ENCODE measurements at places on chromosomes 1 and 21.

GRCh38 chr1:100184536-100184935 is 6.5 kb upstream of the LRRC39 start:
- DNase-seq, result no peak

- DNase-seq, result no peak
Observed at GRCh38 chr1:225710804-225711203, 57.9 kb upstream of the ENAH start.

- DNase-seq, result no peak
Observed at GRCh38 chr1:3940754-3941345, 40.8 kb upstream of the C1orf174 start.

- no peak for DNase-seq
Observed at GRCh38 chr1:92543131-92544055, 56.7 kb upstream of the GFI1 start.

DNA sequence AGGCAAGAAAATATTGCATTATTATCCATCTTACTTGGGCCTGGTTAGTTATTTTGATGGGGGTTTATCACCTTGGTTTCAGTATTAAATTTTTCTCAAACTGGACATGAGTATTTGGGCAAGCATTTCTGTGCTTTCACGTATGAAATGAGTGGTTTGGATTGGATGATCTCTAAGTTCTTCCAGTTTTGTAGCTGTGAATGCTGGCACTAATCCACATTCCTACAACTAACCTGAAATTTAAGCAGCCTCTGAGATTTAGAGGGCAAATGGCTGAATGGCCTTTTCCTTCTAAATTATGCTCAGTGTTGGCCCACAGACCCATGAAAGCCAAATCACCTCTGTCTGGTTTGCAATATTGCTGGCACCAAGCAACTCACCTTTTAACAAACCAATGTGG is 475.0 kb upstream of the B3GALT2 start:
- DNase-seq, result no peak

DNA sequence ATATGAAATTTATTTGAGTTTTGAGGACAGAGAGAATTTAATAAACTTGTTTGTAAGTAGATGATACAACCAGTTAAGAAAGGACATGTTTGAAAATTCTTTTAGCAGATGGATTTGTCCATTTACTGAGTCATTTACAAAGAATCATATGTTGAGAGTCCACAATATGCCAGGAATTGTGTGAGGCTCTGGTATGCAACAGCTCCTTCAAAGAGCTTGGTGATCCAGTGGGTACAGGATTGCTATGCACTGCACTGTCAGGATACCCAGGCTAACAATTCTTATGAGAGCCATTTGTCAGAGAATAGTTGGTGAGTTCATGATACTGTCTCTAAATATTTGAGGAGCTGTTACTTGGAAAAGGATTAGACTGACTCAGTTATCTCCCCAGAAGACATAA is 11.0 kb downstream of the DNM3 start:
- no peak for DNase-seq

DNA sequence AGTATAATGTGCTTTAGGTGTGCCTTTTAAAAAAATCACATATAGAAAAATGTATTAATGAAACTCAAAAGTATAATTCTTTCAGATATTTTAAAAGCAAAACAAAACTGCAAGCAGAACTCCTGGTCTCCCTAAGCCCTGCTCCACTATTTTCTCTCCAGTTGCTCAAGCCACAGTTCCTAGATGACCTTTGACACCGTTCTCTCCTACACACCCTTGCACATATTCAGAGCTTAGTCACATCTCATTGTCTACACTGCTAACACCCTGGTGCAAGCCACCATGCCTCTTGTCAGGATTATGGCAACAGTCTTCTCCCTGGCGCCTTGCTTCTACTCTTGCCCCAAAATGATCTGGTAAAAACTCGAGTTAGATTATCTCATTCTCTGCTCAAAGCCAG is 50.2 kb upstream of the ROR1 start:
- no peak for DNase-seq

DNA sequence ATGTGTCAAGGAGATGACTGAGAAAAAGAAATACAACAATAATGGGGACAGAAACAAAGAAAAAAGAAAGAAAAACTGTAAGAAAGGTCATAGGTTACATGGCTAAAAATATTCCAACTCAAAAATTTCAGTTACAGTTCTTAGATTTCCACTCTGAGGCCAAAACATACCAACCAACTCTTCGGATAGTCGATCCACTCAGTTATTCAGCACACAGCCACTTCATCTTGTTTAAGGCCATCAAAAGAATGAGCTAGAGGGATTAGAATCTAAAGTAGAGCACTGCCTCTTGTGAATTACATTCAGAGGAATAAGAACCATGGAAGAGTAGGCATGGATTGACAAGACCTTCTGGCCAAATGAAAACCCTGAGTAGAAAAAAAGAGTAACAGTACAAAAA is 277.0 kb downstream of the MRPL39 start:
- no peak for DNase-seq

- no peak for DNase-seq
Observed at GRCh38 chr21:23249760-23250159, 2251.6 kb downstream of the NCAM2 start.

- no peak for DNase-seq
Observed at GRCh38 chr1:238152119-238152518, 261.4 kb upstream of the ZP4 start.

GRCh38 chr1:55749975-55750627 is 534.9 kb upstream of the USP24 start:
- no peak for DNase-seq

DNA sequence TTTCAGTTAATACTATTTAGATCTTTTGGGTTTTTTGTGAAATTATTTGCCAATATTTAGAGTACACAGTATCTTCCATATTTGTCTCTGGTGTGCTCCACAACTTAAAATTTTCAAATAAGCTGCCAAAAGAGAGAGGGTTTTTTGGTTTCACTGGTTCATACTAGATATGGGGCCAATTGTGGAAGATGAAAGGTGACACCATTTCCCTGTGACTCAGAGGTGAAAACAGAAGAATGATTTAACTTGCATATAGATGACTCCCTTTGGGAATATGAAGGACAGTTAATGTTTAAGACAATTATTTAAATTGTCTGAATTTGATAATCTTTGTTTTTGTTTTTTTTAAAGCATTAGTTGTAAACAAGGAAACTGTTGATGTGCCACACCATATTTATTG is 37.5 kb downstream of the IVNS1ABP start:
- DNase-seq, result no peak

DNA sequence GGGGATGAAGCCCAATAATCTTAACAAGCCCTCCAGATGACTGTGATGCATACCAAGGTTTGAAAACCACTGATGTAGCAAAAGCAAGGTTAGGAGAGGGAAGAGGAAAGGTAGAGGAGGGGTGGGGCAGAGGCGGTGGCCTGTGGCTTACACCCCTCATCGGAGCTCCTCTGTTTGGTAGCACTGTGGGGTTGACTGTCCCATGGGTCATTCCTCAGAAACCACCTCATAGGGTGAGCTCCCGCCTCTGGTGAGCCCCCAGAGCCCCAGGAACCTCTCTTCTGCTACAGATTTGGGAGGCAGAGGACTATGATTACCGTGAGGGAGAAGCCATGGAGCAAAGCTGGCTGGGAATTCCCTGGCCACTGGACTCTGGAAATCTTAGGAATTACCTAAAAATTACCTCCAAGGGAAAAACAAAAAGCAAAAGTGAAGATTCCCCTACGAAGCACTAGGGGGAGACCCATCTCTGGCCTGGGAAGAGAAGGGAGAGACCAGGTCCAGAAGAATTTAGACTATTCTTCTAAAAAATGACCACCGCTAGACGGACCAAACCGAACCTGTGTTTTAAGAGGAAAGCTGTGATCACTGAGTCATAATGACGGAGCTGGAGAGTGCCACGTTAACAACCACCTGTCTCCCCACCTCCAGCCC is 1.5 kb upstream of the RASSF5 start:
- peak; percentile 55 for DNase-seq

DNA sequence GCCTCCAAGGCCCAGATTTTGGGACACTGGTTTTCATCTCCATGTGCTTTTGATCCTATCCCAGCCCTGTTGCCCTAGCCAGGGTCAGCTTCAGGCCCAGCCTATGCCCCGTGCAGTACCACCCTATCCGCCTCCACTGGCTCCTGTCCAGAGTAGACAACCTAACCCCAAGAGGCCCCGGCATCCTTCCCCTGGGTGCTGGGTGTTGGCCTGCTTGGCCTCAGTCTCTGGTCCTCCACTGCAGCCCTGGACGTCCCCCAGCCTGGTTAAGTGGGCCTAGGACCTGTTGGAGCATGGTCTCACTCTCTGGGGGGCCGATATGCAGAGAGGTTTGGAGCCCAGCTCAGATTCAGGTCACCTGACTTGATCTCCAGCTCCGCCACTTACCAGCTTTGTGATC is 1.6 kb downstream of the CSF3R start:
- no peak for DNase-seq

DNA sequence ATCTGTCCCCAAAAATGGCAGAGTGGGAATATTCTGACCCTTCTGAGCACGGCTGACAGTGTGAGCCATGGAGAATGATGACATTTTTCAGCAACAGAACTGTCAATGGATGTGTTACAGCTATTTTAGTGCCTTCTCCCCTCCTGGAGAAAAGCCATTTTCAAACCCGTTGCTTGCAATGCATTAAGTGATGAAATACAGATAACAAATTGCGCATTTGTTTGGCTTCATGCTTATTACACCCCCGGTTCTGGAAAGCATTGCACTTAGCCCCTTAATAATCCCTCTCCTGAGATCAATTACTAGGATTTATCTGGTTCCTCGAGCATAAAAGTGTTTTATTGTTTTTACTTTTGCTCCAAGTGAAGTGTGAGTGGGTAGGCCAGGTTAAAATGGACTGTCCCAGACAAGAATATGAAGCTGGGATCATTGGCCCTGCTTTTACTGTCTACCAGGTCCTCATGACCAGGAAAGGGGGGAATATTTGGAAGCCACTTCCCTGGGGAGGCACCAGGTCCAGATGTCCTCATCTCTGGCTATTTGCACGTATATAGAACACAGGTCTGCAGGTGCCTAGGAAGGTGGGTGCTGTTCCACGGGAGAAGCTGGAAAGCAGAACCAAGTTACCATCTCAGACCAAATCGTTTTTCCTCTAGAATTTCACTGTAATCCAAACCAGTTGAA is 37.5 kb upstream of the HHAT start:
- no peak for DNase-seq

DNA sequence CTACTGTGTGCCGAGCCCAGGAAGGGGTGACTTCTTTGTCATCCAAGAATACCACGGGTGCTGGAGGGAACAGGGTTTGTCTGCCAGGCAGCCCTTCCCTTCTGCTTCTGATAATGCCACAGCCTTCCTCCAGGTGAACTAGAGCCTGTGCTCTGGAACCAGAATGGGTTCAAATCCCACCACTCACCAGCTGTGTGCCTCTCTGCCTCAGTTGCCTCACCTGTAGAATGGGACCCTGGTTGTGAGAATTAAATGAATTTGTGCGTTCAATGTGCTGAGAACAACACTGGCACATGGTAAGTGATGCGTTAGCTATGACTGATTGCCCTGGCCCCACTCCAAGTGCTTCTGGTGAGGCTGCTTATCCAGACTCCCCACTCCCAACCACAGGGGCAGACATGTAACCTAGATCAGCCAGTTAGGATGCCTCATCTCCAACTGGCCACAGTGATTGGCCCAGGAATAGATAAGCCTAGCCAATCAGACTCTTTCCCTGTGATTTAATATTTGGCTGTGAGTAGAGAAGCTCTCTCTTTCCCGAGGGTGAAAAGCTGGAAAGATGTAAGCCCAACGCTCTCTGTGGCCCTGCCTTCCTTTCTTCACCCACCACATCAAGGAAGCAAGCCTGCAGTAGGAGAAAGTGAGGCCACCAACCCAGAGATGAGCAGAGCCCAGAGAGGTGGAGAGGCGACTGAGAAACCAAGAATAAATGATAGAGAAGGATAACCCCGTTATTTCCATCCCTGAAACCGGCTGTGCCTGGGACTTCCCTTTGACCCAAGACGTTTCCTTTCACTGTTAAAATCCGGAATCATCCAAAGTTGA is 20.8 kb upstream of the LAPTM5 start:
- DNase-seq, result peak; percentile 19

DNA sequence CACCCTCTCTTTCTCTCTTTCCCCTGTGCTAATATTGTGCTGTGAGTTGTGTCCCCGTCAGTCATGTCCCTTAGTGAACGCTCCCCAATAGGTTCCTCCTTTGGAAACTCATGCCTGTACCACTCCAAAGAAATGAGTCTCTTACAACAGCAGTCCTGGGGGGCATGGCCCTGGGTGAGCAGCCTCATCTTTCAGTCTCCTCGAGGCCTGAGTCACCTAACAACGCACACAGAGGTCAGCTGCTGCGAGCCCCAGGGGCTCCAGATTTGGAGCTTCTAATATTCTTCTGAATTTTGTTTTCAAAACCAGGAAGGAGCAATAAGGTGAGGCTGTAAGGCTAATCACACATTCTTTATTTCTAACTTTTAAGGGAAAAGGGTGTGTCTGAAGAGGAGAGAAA is 30.5 kb upstream of the ZBTB8A start:
- DNase-seq, result no peak

DNA sequence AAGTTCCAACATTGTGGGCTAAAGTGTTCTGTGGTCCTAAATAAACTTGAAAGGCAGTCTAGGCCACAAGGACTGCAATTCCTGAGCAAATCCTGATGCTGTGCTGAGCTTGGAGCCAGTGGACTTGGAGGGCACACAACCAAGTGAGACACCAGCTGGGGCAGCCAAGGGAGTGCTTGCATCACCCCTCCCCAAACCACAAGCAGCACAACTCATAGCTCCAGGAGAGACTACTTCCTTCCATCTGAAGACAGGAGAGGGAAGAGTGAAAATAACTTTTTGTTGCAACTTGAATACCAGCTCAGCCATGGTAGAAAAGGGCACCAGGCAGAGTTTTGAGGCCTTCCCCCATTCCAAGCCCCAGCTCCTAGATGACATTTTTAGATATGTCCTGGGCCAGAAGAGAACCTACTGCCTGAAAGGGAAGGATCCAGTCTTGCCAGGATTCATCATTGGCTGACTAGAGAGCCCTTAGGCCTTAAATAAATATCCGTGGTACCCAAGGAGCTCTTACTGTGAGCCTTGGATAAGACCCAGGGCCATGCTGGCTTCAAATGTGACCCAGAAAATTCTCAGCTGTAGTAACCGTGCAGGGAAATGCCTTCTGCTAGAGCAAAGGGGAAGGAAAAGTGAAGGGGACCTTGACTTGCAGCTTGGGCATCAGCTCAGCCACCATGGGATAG is 35.4 kb upstream of the LRRC8B start:
- peak; percentile 12 for DNase-seq

Measured in T47D (cell line).